ENCODE measurements at places on chromosomes 5 and 9. TPM values are rescaled to one million over a fixed set of nuclear protein-coding genes. Genes with fewer than 3 reads are reported as not detected.
A peak's percentile ranks its signal among the peaks of the same experiment; 100 is the strongest.

WNK2 gene
- 13.3 TPM for total RNA-seq

PTCH1 gene
- total RNA-seq: 18.3 TPM

F2RL1 gene
- 40.7 TPM for total RNA-seq

ROPN1L gene
- not detected for total RNA-seq

FOXD4L5 gene
- not detected for total RNA-seq

GAS1 gene
- 3.6 TPM for total RNA-seq

APBA1 gene
- 0.81 TPM for total RNA-seq

HTR4 gene
- total RNA-seq: not detected

PLCXD3 gene
- 0.38 TPM for total RNA-seq

ABLIM3 gene
- 0.03 TPM for total RNA-seq

DNA sequence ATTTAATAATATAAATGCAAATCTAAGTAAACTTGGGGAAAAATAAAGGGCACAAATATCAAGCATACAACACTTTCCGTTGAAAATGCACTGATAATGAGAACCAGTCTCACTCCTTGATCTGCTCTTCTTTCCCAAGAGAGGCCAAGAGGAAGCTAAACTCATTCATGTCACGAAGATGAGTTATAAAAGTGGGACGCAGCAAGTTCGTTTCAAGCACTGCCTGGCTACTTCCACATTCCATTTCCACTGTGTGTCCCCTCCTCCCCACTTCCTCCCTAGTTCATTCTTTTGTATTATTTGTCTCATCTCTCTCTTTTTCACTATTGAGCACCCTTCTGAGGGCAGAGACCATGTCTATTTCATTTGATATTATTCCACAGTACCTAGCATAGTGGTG lies 158.1 kb downstream of the SLC24A2 start:
- DNase-seq: no peak

DNA sequence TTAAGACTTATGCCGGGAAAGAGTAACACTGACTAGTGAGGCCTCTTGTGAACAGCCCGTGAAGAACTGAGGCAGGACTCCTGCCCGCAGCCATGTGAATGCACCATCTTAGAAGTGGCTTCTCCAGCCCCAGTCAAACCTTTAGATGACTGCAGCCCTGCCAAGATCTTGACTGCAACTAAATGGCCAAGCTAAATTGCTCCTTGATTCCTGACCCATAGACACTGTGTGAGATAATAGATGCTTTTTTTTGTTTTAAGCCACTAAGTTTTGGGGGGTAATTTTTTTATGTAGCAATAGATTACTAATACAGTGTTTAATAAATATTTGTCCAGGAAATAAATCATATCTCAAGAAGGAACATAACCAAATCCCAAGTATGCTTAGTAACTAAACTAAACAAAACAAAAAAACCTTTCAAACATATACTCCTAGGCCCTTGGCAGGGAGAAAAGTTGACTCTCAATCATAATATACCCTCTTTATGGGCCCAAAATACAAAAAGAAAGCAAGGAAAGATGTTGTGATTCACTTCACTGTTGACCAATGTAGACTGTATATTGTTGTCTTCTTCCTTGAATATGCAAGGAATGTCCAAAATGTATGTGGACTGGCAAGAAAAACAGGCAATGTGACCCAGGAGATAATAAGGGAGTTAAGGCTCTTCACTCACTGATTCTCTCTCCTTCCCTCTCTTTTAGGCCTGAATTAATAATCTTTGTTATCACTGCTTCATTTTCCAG lies 79.7 kb upstream of the ZNF366 start:
- DNase-seq: no peak

GRCh38 chr9:14031810-14032209 lies 282.1 kb downstream of the NFIB start:
- no peak for DNase-seq

DNA sequence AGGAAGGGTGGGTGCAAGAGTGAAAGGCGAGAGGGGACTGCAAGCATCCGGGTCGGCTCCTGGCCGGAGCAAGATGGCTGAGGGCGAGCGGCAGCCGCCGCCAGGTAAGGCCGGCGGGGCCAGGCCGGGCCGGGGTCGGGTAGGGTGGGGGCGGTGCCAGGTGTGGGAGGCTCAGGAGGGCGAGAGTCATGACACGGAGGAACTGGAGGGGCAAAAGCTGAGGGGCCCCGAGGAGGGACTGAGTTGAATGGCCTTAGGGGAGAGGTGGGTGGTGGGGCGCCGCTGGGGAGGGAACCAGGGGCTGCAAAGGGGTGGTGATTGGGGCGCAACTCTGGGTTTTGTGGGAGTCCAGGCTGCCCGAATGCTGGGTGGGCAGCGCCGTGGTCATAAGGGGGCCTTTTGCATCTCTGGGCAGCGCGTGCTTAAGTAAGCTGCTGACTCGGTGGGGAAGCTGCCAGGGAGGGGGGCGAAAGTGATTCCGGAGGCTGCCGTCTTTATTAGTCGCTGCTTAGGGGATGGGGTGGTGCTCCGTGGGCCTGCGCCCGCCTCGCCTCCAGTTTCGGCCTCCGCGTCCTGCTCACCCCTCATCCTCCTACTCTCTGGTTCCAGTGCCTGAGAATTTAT lies 425 bp downstream of the PTPA start:
- DNase-seq: peak; percentile 92

GRCh38 chr5:18314192-18314778 lies 680.0 kb downstream of the TAF11L14 start:
- no peak for DNase-seq

GRCh38 chr5:83512061-83512745 lies 40.7 kb downstream of the VCAN start:
- no peak for DNase-seq

DNA sequence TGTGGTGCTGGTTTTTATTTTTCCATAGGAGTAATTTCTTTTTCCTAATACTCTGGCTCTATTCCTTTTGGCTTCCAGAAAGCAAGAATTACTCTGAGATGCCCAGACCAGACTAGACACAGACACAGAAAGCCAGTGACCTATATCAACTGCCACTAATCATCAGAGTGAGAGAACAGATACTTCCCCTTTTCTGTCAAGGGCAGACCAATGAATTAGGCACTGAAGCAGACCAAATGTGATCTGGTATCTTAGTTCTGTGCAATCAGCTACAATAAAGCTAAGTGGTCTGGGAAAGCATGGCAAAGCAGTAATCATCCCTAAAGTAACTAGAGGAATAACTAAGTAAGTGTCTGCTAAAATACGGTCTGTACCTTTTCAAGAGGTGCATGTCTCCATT lies 239.1 kb downstream of the ELAVL2 start:
- DNase-seq: no peak

DNA sequence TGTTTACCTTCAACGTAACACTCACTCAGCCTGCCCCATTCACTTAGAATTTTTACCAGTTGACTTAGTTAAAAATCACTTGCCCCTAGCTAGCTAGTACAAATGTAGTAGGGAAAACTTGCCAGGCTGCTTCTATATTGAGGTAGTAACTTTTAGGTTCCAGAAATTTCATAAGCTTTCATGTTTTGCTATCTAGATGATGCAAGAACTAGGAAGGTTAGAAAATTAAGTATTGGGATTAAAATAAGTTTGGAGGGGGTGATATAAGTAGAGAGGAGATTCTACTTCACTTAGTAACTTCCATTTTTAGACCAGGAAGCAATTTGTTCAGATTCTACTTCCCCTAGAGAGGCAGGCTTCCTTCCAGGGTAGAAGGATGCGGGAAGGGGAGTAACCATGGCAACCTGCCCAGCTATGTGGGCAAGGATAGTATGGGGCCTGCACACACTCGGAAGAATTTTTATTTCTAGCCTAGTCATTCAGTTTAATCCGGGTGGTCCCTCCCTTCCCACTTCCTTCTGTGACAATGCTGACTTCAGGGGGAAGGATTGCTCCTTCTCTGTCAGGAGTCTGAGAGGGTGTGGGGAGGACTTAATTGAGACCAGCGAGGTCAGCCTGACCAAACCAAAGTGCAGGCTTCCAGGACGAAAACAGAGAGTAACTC lies 4.2 kb downstream of the DAB2 start:
- no peak for DNase-seq

DNA sequence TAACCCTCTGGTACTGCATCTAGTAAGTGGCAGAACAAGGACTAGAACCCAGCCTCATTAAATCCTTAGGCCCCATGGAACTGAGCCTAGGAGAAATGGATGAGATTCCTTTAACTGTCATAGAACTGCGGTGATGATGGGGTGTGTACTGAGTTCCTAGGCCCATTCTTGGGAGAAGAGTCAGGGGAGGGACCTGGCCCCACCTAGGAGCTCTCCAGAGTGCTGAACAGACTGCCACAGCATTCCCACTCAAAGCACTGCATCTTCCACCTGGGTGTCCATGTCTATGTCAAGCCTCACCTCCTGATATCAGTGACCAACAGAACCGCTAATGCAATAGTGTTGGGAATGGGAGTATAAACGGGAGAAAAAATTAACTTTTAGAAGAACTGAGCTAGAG lies 36.6 kb downstream of the TTLL11 start:
- peak; percentile 66 for DNase-seq

DNA sequence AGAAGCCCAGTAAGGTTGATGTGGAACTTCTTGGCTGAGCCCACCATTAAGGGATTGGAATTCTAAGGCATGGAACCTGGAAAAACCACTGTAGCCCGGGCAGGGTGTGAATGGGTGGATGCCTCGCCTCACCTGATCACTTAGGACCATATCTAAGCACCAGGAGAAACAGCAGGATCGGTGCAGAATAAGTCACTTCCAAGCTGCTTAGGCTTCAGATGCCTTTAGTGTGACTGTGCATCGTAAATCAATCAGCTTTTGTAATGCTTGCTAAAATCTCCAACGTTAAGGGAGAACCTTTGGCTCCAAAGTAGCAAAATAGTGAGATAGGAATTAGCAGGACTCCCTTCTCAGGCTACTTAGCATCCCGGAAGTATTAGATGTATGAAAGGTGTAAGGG lies 103.9 kb upstream of the MEGF10 start:
- DNase-seq: no peak

- no peak for DNase-seq
Observed at GRCh38 chr5:146765089-146765832, 113.3 kb downstream of the PPP2R2B start.

DNA sequence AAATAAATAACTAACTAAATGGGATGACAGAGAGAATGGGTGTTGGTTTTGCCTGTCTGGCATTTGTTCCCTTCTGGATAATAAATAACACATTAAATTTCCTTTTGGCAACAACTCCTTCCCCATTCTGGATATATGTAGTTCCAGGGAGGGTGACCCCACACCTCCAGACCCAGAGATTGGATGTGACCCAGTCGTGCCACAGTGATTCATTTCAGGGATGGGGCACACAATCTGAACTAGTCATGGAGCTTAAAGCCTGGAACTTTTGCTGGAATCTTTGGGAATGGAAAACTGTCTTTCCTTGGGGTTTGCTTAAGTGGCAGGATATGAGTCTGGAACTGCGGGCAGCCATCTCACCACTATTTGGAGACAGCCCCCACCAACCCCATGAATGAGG lies 11.3 kb downstream of the KLF9 start:
- DNase-seq: no peak

DNA sequence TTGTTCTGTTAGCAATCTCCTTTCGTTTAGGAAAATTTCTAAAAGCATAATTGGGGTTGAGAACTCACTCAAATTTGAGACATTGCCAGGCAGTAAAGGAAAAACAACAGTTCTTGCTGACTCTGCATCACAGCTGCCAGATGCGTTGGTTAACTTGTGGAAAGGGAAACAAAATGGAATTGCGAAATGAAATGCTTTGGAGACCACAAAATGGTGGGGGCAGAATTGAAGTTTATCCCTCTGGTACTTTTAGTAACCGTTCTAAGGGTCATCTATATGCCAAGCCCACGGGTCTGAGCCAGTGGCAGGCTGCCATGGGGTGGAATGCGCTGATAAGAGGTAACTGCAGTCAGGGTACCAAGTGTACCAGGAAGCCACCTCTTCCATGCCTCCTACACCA lies 28.6 kb upstream of the SELENOP start:
- no peak for DNase-seq

DNA sequence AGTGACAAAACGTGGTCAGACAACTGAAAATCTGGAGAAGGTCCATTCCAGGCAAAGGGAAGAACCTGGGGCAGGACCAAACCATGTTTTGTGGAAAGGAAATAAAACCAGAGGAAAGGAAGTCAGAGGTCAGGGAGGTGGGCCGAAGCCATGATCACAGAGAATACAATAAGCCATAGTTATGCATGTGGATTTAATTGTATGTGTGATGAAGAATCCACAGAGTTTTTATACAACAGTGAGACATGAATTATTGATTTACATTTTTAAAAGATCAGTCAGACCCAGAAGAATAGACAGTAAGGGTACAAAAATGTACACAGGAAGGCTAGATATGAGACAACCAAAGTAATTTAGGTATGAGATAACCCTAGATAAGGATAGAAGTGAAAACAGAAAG lies 20.8 kb downstream of the TTC33 start:
- no peak for DNase-seq

GRCh38 chr5:139908749-139909148 lies 113.1 kb downstream of the PSD2 start:
- no peak for DNase-seq

Data from H7 (cell line).